Placental pericyte (primary cell): ENCODE measurements at places on chromosomes 1 and 21. TPM values are rescaled to one million over a fixed set of nuclear protein-coding genes. Genes with fewer than 3 reads are reported as not detected.

CCDC30 gene
- total RNA-seq: 0.43 and 0.66 TPM in 2 replicates

RIPPLY3 gene
- total RNA-seq: under 0.01 TPM in 1 of 2 replicates, not detected in the other

ATP1A2 gene
- total RNA-seq: under 0.01 TPM in 1 of 2 replicates, not detected in the other

UMODL1 gene
- total RNA-seq: 0.29 TPM in 1 of 2 replicates, not detected in the other

LDLRAD1 gene
- not detected in 2 replicates for total RNA-seq

DHCR24 gene
- 283 and 365 TPM in 2 replicates for total RNA-seq

SDC3 gene
- 43.7 and 60.0 TPM in 2 replicates for total RNA-seq

C4BPA gene
- not detected in 2 replicates for total RNA-seq

CRNN gene
- total RNA-seq: not detected in 2 replicates

DOCK7 gene
- total RNA-seq: 53.0 and 96.4 TPM in 2 replicates

CDC20 gene
- 3.7 and 179 TPM in 2 replicates for total RNA-seq

C1orf159 gene
- total RNA-seq: 9.0 and 24.8 TPM in 2 replicates

WDR64 gene
- not detected in 2 replicates for total RNA-seq

S100A5 gene
- total RNA-seq: 1.1 TPM in 1 of 2 replicates, not detected in the other

OR2L5 gene
- not detected in 2 replicates for total RNA-seq

ZBED6 gene
- total RNA-seq: 23.4 and 37.7 TPM in 2 replicates

IGSF9 gene
- not detected in 2 replicates for total RNA-seq

WNT4 gene
- total RNA-seq: 0.14 and 0.22 TPM in 2 replicates

CELA2B gene
- not detected in 2 replicates for total RNA-seq

TNNT2 gene
- under 0.01 TPM in 1 of 2 replicates, not detected in the other for total RNA-seq

RO60 gene
- total RNA-seq: 79.2 and 127 TPM in 2 replicates

PLA2G2C gene
- total RNA-seq: not detected in 2 replicates

TFF3 gene
- total RNA-seq: not detected in 2 replicates

BMP8B gene
- total RNA-seq: under 0.01 and 0.14 TPM in 2 replicates

AADACL3 gene
- not detected in 2 replicates for total RNA-seq

TCHH gene
- total RNA-seq: under 0.01 and 0.14 TPM in 2 replicates

FOXE3 gene
- total RNA-seq: not detected in 2 replicates
